ENCODE measurements at places on chromosomes 13 and 19.

DNA sequence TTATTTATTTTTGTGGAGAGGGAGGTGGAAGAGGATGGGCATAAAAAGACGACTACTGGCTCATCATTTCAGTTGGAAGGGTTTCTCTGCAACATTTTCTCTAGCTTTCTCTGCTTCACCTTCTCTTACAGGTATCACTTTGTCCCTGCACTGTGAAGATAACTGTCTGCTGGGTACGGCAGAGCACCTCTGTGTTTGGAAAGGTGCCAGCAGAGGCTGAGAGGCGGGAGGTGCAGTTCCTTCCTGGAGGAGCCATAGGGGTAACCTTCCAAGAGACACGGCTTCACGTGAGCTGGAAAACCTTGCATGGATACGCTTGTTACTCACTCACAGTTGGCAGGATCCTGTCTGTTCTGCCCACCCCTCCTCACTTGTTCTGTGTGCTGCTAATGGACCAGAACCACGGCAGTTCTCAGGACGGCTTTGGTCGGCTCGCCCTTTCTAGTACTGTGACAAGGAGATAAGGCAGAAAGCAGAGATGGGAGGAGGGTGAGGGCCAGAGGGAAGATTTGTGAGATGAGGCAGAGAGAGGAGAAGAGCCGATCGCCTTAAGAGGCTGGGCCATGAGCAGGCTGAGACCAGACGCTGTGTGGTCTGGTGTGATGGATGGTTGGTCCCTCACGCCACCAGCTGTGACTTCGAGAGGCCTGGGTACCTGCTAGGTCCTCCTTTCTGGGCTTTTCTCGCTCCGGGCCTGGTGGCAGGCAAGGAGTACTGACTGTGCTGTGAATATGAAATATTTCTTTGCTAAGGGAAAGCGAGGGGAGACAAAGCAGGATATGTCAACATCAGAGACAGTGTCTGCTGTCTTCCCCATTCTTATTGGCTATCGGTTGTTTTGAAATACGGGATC is 66.8 kb downstream of the MRPL57 start:
- no peak for DNase-seq

DNA sequence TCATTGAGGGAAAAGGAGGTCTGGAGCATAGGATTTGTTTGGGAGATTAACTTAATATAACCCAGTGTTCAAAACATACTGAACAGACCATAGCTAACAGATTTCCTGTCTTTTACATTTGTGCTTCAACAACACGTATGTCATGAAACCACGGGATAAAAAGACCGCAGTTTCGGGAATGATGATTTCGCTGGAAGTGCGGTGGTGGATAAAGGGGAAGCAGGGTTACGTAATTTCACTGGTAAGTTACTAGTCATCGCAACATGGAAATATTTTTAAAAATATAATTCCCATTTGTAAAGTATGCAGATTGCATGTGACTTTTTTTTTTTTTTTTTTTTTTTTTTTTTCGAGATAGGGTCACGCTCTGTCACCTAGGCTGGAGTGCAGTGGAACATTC is 237.4 kb downstream of the LMO7 start:
- DNase-seq = no peak

DNA sequence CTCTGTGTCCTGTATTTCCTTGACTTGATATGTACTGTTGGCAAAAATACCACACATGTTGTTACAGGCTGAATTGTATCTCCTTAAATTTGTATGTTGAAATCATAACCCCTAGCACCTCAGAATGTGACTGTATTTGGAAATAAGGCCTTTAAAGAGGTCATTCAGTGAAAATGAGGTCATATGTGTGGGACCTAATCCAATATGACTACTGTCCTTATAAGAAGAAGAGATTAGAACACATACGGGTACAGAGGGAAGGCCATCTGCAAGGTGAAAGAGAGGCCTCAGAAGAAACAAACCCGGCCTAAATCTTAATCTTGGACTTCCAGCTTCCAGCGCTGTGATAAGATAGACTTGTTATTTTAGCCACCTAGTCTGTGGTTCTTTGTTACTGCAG is 202.5 kb downstream of the NUFIP1 start:
- no peak for DNase-seq

GRCh38 chr13:37375724-37376123 is 222.8 kb downstream of the POSTN start:
- DNase-seq = no peak

DNA sequence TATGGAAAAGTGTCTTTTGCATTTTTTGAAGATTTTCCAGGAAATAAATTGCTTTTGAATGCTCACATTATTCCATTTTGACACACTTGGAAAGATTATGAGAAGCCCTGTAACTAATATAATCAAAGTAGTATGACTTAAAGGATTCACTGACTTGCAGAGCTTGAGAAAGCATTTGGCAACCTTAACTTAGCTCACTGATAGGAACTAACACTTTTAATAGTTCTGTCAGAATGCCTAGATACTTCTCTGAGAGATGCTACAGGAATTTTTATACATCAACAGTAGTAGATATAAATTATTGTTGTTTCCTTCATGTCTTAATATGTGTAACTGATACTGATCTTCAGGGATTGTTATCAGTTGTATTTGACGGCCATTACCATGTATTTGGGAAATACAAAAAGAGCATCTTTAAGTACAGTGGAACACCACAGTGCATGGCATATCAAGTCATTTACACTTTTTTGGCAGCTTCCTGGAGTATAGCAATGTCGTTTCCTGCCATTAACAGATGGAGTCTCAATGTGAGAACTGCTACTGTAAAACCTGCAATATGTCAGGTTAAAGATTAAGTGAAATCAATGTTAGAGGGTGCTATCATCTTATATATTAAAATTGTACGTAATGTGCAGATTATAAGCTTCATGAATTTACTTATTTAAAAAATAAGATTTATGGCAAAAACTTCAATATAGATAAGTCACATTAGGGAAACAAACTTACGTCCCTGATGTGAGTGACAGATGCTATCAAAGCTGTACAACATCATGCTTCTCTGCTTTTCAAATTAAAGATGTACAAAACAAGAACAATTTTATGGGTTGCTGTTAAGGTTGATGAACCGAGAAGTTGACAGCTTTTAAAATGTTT is 1159.8 kb upstream of the MIR17HG start:
- no peak for DNase-seq
